Stimulated activated CD4-positive, alpha-beta T cell treated with anti-CD3 and anti-CD28 coated beads, Interleukin-1b, Interleukin-23, amount 100 ng/mL, for 1 hour (primary cell): ENCODE measurements at places on chromosomes 6 and 20.

DNA sequence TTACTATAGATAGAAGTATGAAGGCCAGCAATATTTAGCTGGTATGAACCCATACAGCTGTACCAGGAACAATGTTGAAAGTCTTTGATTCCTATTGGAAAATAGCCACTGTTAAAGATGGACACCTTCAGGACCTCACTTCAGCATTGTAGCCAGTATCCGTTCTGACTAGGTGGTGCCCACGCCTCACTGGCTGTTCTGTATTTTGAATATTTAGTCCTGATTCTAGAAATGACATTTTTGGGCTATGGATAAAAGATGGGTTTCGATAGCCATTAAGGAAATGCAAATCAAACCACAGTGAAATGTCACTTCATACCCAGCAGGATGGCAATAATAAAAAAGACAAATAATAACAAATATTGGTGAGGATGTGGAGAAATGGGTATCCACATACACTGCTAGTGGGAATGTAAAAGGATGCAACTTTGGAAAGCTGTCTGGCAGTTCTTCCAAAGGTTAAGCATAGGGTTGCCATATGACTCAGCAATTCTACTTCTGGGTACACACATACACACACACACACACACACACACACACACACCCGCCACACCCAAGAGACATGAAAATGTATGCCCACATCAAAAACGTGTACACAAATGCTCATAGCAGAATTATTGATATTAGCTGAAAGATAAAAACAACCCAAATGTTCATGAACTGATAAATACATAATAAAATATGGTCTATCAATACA, 56.8 kb downstream of the UTRN start:
- no peak for DNase-seq

DNA sequence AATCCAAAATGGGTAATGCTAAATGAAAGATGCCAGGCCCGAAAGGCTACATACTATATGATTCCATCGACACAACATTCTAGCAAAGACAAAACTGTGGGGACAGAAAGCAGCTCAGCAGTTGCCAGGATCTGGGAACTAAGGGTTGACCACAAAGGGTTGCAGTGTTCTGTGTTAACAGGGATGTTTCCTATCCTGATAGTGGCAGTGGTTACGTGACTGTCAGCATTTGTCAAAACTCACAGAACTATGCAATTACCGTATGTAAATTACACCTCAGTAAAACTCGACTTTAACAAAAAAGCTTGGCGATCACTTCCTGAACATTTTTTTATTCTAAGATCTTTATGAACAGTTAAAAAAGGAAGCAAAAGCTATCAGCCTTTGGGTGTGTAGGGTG, 83.9 kb downstream of the BANF2 start:
- no peak for DNase-seq

GRCh38 chr6:17871836-17872235, 115.6 kb downstream of the KIF13A start:
- DNase-seq = no peak

- no peak for DNase-seq
These were observed 2.9 kb upstream of the TRMT11 start for GRCh38 chr6:125983246-125983945.

DNA sequence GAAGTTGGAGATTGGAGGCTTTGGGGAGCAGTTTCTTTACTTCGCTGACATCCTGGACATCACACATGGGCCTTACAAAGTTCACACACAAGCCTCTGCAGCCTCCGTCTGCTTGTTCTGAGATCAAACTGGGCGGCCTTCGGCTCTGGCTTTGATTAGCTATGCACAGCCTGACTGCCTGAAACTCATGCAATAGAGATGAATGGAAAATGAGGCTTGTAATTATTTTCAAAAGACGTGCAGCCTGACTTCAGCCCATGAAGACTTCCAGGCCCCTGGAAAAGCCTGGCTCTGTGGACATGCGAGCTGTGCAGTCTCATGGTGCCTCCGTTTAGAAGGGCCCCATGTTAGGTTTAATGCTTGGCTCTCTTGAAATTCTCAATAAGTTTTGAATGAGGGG, 480.5 kb upstream of the SULF2 start:
- DNase-seq = no peak

DNA sequence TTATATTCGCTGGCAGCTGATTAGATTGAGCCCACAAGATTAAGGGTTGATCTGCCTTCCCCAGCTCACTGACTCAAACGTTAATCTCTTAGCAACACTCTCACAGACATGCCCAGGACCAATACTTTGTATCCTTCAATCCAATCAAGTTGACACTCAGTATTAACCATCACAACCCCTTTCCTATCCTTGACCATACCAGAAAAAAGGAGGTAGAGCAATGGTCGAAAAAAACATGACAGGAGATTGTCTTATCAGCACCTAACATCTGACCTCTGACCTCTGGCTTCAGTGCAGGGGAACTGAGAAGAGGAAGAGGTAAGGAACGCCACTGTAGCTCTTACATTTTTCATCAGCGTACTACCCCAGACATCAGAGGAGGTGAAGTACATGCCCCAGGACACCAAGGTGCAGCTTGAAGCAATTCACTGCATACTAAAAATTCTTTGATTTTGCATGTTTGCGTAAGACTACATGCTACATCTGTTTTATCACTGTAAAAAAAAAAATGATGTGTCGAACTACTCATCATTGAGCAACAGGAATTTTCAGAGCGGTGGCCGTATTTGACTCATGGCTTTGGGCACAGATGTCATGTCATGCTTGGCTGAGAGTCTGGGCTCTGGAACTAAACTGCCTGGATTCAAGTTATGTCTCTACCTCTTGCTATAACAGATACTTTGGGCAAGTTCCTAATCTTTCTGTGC, 188.0 kb upstream of the TAB2 start:
- DNase-seq = no peak

- DNase-seq = no peak
These were observed 42.0 kb upstream of the RSPO3 start for GRCh38 chr6:127076466-127076865.

DNA sequence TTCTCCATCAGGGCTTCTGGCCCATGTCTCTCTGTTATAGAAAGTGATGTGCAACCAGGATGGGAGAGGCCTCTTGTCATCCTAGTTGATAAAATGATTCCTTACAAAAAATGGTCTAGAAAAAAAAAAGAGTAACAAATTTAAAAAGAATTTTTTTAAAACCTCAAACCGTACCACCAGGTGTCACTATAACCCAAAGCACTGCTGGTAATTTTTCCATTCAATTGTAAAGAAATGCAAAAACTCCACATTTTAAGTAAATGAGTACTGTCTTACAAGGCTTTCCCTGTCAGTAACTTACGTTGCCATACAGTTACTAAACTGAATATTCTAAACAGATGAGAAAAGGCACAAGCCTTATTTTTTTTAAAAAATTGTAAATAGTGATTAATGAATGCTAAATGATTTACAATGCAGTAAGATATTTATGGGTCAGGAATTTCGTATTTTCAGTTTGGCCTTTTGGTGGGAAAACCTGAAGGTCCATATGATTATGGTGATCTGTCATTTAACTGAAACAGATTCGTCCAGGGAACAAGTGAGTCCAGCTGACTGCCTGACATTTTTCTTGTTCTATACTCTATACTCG, 95.4 kb downstream of the OGFRL1 start:
- DNase-seq = no peak

- no peak for DNase-seq
These were observed 16.0 kb downstream of the DOP1A start for GRCh38 chr6:83083476-83083875.

GRCh38 chr6:90347411-90347851, 50.8 kb upstream of the BACH2 start:
- DNase-seq = no peak

- DNase-seq = no peak
These were observed 64.2 kb downstream of the LMBRD1 start for GRCh38 chr6:69732640-69733039.

- DNase-seq = no peak
These were observed 25.8 kb downstream of the HLA-E start for GRCh38 chr6:30515106-30515505.

GRCh38 chr20:20834008-20834407, 121.6 kb upstream of the RALGAPA2 start:
- no peak for DNase-seq

- no peak for DNase-seq
These were observed 17.2 kb downstream of the GDAP1L1 start for GRCh38 chr20:44264287-44264686.

- no peak for DNase-seq
These were observed 255.5 kb upstream of the PLN start for GRCh38 chr6:118292558-118292957.

DNA sequence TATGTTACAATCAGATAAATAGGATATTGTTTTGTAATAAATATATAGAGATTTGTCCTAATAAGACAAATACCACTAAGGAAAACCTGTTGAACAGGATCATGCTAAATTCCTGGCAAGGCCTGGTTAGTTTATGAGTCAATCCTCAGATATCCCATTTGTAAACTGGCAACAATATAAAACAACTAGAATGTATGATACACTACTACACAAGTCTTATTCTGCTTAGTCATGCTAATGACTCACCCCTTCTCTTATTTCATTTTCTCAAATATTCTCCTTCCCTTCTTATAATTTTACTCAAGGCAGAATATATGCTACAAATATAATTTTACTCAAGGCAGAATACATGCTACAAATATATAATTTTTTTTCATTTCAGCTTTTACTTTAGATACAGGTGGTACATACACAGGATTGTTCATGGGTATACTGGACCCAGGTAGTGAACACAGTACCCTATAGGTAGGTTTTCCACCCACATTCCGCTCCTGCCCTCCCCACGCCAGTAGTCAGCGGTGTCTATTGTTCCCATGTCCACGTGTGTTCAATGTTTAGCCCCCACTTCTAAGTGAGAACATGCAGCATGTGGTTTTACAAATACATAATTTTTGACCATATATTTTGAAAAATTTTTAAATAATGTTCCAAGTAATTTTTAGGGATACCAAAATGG, 6.3 kb downstream of the OSER1 start:
- DNase-seq = no peak

- no peak for DNase-seq
These were observed 43.0 kb downstream of the PRDM1 start for GRCh38 chr6:106128981-106129781.
